ENCODE measurements at places on chromosomes 12 and 14. TPM values are rescaled to one million over a fixed set of nuclear protein-coding genes. Genes with fewer than 3 reads are reported as not detected.

DNA sequence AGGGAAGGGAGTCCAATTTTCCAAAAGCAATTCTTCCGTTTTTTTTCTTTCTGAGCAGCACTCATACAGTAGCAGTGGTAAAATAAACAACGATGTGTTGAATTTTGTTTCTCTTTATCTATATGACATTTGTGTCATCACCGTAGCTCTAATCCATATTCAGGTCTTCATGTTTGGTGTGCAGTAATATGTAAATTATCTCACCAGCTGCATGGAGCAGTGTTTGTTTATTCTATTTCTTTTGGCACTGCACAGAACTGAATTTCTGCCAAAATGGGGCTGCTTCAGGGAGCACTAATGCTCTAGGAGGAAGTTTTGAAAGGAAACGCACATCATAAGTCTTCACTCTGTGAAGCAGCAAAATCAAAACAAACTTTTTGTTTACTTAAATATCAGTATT is 130.0 kb upstream of the NPAS3 start:
- no peak for DNase-seq

GRCh38 chr12:1595026-1595561 is 713 bp upstream of the FBXL14 start:
- DNase-seq: no peak

GRCh38 chr12:78260976-78261375 is 430.3 kb downstream of the NAV3 start:
- no peak for DNase-seq

MYBPC1 gene
- not detected for total RNA-seq

NT5DC3 gene
- total RNA-seq: 24.2 TPM

CLEC4C gene
- total RNA-seq: not detected

HOXC11 gene
- not detected for total RNA-seq

Measured in endodermal cell (in vitro differentiated cells).